ENCODE measurements at places on chromosomes 5 and 9.

- no peak for DNase-seq
Observed at GRCh38 chr9:34555002-34555348, 32.2 kb upstream of the ENHO start.

DNA sequence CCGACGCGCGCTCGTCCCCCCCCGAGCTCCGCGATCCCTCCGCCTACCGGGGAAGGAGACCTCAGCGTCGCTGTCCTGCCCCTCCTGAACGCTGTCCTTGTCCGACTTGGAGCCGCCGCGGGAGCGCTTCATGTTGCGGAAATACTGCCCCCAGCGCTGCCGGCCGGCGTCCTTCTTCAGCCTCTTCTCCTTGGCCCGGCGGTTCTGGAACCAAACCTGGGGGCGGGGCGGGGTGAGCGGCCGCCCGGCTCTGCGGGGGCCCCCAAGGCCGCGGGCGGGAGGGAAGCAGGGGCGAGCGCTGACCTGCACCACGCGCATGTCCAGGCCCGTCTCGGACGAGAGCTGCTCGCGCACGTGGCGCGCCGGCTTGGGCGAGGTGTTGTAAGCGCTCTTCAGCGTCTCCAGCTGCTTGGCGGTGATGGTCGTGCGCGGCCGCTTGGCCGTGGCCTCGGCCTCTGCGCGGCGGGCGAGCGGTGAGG lies 6.3 kb downstream of the LHX3 start:
- no peak for DNase-seq

DNA sequence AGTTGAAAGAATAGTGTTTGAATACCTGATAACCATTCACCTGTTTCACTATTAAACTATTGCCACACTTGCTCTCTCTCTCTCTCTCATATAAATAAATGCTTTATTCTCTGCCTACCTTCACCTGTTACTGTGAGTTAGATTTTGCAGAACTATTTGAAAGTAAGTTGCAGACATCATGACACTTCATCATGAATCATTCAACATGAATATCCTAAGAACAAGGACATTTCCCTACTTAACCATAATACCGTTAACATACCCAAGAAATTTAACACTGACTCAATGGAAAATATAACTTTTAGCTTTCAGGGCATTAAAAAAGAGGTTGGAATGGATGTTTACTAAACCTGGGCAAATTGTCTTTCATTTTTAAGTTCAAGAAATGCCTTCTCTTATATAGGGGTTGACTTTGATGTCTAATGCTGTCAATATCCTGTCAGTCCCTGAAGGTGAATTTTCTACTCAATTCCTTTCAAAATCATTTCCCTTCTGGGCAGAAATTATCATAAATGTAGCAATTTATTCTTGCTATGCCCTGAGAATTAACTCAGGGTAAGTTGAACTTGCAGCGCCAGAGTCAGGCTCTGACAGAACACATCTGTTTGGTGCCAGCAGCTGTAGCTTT lies 582.6 kb upstream of the TLE4 start:
- no peak for DNase-seq

GRCh38 chr5:179755022-179755421 lies 22.4 kb downstream of the MAML1 start:
- DNase-seq: no peak

GRCh38 chr5:98458004-98458403 lies 315.5 kb upstream of the RGMB start:
- no peak for DNase-seq

GRCh38 chr9:90783552-90783951 lies 18.1 kb upstream of the SYK start:
- no peak for DNase-seq

- DNase-seq: no peak
Observed at GRCh38 chr9:125049212-125050049, 93.9 kb downstream of the SCAI start.

GRCh38 chr5:111083323-111083722 lies 8.8 kb upstream of the WDR36 start:
- DNase-seq: no peak

DNA sequence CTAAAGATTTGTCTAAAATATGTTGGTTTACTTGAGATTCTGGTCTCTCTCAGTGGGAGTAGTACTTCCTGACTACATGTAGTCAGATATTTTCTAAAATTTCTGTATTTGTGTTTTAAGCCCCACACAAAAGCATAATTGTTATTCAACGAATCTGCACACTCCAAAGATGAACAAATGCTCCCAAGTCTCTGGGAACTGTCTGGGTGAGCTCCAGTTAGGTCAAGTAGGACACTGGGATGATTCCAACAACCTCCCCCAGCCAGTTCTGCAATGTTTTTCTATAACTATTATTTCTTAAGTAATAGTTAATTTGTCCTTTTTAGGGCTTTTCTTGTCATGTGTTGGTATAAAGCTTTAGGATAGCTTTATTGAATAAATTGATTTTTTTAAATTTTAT lies 174.6 kb downstream of the FAM174A start:
- no peak for DNase-seq

- no peak for DNase-seq
Observed at GRCh38 chr9:117491491-117491890, 76.6 kb upstream of the ASTN2 start.

DNA sequence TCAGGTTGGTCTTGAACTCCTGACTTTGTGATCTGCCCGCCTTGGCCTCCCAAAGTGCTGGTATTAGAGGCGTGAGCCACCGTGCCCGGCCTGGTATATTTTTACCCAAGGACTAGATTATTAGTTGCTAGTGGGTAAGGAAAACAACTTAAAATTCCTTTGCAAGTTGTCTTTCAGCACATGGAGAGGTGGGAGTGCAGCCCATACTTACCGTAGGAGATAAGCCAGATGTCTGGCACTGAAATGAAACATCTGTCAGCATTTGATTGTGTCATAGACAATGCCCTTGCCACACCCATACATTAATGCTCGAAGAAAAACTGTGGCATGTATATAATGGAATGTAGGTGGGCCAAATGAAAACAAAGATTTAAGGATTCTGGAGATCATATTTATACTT lies 36.6 kb upstream of the ANKH start:
- no peak for DNase-seq

DNA sequence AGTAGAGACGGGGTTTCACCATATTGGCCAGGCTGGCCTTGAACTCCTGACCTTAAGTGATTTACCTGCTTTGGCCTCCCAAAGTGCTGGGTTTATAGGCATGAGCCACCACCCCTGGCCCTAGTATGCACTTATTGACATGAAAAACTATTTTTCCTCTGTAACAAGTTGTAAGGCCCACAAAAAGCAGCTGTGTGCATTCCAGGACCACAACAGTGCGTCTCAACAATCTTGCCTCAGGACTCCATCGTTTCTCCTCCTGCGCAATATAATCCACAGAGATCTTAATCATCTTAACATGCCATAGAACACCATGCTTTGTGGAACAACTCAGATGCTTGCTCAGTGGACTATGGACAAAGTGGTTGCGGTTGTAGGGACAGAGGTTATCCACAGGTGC lies 10.2 kb downstream of the OR2V1 start:
- no peak for DNase-seq

DNA sequence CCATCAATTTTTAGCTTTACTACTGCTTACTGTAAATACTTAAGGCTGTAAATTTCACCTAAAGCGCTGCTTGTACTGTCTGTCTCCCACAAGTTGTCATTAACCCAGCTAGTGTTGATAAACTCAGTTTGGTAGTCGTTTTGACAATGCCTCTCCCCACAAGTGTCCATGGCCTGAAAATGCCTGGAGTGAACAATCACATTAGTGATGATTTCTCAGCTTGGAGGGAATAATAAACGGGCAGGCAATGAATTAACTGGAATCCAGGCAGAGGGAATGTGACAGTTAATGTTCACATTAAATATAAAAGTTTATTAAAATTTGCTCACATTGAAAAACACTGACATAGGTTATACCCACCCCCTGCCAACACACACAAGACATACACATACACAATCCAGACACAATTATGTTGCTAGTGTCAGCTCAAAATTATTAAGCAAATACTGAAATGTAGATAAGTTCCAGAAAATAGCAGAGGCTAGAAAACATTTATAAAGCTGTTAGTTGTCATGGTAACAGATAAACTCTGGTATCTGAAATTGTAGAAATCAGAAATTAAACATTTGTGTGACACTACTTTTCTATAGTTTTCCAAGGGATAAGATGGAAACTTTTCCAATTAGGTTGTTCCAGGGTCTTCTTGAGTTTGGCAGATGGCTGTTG lies 341.9 kb downstream of the DIRAS2 start:
- DNase-seq: no peak

GRCh38 chr5:3963652-3964051 lies 368.0 kb downstream of the IRX1 start:
- no peak for DNase-seq

All from activated naive CD8-positive, alpha-beta T cell treated with anti-CD3 and anti-CD28 coated beads, Interleukin-2, amount 50 U/mL, for 16 hours (primary cell).